ENCODE measurements at places on chromosomes 16 and 17. TPM values are rescaled to one million over a fixed set of nuclear protein-coding genes. Genes with fewer than 3 reads are reported as not detected.

OR3A2 gene
- total RNA-seq: not detected

HNF1B gene
- not detected for total RNA-seq

MRC2 gene
- total RNA-seq: 58.5 TPM

NEUROD2 gene
- not detected for total RNA-seq

PPP1R27 gene
- not detected for total RNA-seq

TBX21 gene
- total RNA-seq: not detected

MYL4 gene
- not detected for total RNA-seq

TRIM72 gene
- total RNA-seq: not detected

FAM171A2 gene
- total RNA-seq: 3.4 TPM

MT4 gene
- total RNA-seq: not detected

CCL13 gene
- total RNA-seq: not detected

MYO15B gene
- 6.9 TPM for total RNA-seq

AANAT gene
- not detected for total RNA-seq

OR1A1 gene
- total RNA-seq: not detected

TMEM114 gene
- not detected for total RNA-seq

KRT222 gene
- total RNA-seq: 0.47 TPM

ARSG gene
- 0.16 TPM for total RNA-seq

PDE6G gene
- not detected for total RNA-seq

DLX4 gene
- total RNA-seq: 0.23 TPM

LYRM1 gene
- 26.6 TPM for total RNA-seq

COQ9 gene
- 35.9 TPM for total RNA-seq

MYH2 gene
- total RNA-seq: not detected

EFCAB3 gene
- total RNA-seq: not detected

All from hair follicular keratinocyte (primary cell).